CD8-positive, alpha-beta T cell (primary cell): ENCODE measurements at places on chromosomes 5 and 9.

GRCh38 chr5:122730037-122730436 is 44.8 kb upstream of the SNX2 start:
- DNase-seq, result no peak

- DNase-seq, result no peak
Measured at GRCh38 chr9:6564360-6564759, 81.2 kb downstream of the GLDC start.

DNA sequence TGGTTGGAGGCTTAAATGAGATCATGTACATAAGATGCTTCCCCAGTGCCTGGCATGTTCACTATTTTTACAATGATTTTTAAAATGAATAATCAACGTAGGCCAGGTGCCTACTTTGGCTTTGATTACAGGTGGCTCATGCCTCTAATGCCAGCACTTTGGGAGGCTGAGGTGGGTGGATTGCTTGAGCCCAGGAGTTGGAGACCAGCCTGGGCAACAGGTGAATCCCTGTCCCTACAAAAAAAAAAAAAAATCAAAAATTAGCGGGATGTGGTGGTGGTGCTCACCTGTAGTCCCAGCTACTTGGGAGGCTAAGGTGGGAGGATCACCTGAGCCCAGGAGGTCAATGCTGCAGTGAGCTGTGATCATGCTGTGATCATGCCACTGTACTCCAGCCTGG is 9.2 kb downstream of the PCDH12 start:
- DNase-seq, result no peak

DNA sequence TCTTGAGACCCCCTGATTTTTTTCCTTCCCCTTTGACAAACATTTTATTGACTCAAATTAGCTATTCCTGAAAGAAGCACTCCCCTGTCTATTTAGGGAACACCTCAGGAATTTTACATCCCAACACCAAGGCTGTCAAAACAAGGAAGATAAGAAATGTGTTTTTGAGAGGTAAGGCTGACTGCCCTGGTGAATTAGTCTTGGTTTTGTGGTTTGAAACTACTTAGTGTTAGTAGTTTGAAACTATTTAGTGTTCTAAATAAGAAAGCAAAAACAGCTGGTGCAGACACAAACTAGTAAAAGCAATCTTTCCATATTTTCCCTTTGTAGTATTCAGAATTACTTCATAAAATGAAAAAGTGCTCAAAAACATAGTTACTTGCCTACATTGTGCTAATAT is 120.7 kb downstream of the PCSK1 start:
- no peak for DNase-seq

DNA sequence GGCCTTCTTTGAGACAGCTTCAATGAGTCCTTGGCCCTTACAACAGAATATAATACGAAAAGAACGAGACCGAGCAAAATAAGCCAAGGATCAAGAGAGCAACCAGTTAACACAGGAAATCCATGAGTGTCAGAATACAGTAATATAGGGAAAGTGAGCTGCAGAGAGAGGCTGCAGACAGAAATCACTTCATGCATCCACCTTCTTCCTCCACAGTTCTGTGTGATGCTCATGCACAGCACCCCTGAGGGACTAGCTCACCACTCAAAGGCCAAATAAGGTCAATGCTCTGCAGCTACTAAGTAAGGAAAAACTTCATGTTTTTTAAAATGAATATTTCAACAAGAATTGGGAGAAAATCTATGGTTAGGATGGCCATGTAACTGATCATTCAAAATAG is 257.1 kb downstream of the MCTP1 start:
- DNase-seq, result no peak

GRCh38 chr9:31608416-31608815 is 776.0 kb upstream of the ACO1 start:
- DNase-seq, result no peak

DNA sequence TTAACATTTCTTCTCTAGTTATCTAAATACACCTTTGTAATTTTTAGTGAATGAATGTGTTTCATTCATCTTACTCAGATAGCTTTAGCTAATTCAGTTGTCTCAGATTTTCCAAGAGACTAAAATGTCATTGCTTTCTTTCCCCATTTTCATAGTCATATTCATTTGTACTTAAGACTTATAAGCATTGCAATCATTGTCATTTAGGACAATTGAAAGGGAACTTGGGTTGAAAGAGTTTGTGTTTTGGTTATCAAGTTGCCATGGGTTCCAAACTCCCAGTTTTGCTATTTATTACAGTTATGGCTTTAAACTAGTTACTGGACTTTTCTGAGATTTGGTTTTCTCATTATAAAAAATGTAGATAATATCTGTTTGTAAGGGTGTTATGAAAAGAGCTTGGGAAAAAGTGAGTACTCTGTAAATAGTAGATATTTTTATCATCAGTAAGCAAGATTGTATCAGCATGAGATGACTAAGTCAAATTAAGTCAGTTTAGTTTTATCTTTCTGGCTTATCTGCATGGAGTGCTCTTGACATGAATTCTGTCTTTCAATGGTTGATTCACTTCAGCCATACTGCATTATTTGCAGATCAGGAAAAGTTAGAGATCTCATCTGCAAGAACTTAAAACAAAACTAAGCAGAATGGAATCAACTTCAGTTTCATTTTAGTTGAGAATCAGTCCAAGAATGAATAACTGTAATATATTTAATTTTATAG is 107.5 kb downstream of the PBX3 start:
- DNase-seq, result no peak

- no peak for DNase-seq
Measured at GRCh38 chr5:85998656-85999055, 619.1 kb upstream of the COX7C start.
